Airway epithelial cell (primary cell): ENCODE measurements at places on chromosomes 2 and 18. TPM values are rescaled to one million over a fixed set of nuclear protein-coding genes. Genes with fewer than 3 reads are reported as not detected.

The DNAJC27 gene
- 1.3 and 2.3 TPM in 2 replicates for total RNA-seq

The CRYGC gene
- not detected in 2 replicates for total RNA-seq

The TM4SF20 gene
- not detected in 2 replicates for total RNA-seq

The HOXD3 gene
- not detected in 2 replicates for total RNA-seq

The TNP1 gene
- total RNA-seq: not detected in 2 replicates

The EML6 gene
- total RNA-seq: 0.42 and 1.8 TPM in 2 replicates

The KIAA2012 gene
- total RNA-seq: not detected in 2 replicates

The CD207 gene
- not detected in 2 replicates for total RNA-seq

The MDH1B gene
- total RNA-seq: 0.14 and 0.28 TPM in 2 replicates

The SPATA3 gene
- not detected in 2 replicates for total RNA-seq

The ALPG gene
- total RNA-seq: not detected in 2 replicates

The C2orf72 gene
- not detected in 2 replicates for total RNA-seq

The FBXO41 gene
- 3.6 and 4.7 TPM in 2 replicates for total RNA-seq

The PCARE gene
- total RNA-seq: not detected in 2 replicates

The HOXD12 gene
- not detected in 2 replicates for total RNA-seq

The MROH2A gene
- not detected in 2 replicates for total RNA-seq

The KCNF1 gene
- 0.35 TPM in 1 of 2 replicates, not detected in the other for total RNA-seq
